ENCODE measurements at places on chromosomes 1 and 21.

DNA sequence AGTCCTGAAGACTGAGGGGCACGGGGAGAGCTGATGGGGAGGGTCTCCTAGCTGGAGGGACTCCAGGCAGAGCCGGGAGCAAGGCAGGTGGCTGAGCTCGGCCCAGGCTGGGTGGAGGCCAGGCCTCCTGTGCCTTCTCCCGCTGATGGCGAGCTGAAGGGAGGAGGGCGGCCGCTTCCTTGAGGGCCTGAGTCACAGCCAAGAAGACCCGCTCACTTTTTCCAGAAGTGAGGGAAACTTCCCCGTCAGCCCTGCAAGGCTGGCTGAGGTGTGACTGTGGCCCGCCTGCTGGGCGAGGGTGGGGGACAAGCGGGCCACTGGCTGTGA lies 1.7 kb upstream of the VWA1 start:
- DNase-seq = peak; percentile 81

GRCh38 chr1:87759421-87760087 lies 430.9 kb downstream of the LMO4 start:
- DNase-seq = no peak

DNA sequence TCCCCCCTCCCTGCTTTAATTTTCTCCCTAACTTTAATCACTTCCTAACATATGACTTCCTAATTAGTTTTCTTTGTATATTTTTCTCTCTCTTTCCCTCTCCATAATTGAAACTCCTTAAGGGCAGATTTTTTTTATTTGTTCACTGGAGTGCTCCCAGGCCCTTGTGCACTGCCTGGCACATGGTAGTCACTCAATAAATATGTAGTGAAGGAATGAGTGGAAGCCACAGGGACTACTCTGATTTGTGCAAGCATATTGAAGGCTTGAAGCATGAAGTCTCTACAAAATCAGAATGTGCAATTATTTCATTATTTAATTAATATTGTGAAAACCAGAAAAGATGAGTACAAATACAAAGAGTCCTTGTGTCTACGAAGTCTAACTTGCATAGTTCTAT lies 41.5 kb downstream of the SNX7 start:
- no peak for DNase-seq

GRCh38 chr1:79235301-79236002 lies 228.9 kb upstream of the ADGRL4 start:
- no peak for DNase-seq

DNA sequence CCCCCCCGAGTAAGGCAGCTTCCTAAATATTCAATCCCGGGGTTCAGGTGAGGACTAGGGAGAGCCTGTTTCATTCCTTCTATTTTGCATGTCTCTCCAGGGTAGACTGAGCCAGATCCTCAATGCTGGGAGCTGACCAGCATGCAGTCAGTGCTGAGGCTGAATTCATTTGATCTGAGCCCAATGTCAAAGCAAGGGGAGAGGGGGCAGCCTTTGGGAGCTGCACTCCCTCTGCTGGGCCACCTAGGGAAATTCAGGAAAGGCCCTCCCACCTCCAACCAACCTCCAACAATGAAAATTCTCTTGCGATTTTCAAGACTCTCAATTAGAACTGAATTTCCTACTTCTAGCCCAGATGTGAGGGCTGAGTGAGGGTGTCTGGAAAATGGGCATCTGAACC lies 371.2 kb downstream of the NPHP4 start:
- DNase-seq = no peak

GRCh38 chr1:169694304-169695075 lies 16.9 kb downstream of the SELL start:
- DNase-seq = no peak

DNA sequence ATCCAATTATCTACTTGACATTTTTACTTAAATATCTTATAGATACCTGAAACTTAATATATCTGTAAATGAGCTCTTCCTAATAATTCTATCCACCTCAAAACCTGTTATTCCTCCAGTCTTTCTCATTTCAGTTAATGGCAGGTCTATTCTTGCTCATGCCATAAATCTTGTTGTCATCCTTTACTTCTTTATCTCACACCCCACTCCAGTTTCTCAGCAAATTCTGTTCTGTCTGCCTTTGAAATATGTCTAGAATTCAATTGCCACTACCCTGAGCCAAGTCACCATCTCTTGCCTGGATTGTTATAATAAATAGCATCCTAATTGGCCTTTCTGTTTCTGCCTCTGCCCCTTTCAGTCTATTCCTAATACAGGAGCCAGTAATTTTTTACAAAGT lies 105.8 kb downstream of the MAN1A2 start:
- DNase-seq = no peak

- DNase-seq = no peak
Observed at GRCh38 chr1:38452246-38452645, 405.7 kb upstream of the POU3F1 start.

- DNase-seq = no peak
Observed at GRCh38 chr1:175569117-175569743, 174.2 kb downstream of the TNR start.

DNA sequence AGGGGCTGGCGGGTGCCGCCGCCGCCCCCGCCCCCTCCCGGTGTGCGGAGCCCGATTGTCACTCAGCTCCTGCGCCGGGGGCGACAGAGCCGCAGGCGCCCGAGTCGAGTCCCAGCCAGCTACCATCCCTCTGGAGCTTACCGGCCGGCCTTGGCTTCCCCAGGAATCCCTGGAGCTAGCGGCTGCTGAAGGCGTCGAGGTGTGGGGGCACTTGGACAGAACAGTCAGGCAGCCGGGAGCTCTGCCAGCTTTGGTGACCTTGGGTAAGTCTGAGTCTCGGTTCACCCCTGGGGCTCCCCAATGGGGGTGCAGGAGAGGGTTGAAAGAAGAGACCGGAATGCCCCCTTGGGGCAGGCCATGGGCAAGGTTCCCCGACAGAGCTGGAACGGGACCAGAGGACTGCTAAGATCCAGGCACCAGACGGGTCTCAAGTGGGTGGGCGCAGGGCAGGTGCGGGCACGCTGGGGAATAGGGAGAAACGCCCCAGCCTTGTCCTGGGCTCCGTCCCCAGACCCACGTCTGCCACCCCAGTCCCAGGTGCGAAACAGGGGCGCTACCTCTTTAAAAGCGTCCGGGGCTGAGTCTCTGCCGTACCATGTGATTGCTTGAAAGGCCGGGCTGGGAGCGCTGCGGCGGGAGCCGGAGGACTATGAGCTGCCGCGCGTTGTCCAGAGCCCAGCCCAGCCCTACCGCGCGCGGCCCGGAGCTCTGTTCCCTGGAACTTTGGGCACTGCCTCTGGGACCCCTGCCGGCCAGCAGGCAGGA lies at the start of gene ADORA1:
Gene ADORA1 (plus strand): TSS at position 61 of the 765 bp plus-strand sequence. CDS start 1,116 bp downstream, outside the sequence.
- peak; percentile 14 for DNase-seq

Measured in activated naive CD8-positive, alpha-beta T cell treated with anti-CD3 and anti-CD28 coated beads for 36 hours (primary cell).